ENCODE measurements at places on chromosomes 7 and 10.

DNA sequence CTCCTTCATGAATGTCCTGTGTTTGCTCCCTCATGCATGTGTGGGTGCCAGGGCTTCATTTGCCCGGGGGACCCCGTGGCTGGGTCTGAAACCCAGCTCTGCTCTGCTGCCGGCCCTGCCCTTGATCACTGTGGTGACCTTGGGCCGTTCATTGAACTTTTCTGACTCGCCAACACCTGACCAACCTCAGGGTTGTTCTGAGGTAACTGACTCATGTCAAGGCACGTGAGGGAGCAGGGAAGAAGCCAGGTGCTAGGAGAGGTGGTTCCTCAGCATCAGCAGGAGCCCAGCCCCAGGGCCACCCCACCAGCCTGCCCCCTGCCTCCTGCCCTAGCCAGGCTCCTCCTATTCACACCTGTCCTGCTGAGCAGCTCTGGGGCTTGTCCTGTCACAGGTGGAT is 47.9 kb downstream of the TBATA start:
- no peak for DNase-seq

- DNase-seq: no peak
Measured at GRCh38 chr7:54985426-54986330, 33.1 kb upstream of the EGFR start.

GRCh38 chr7:144529269-144529926 is 125.9 kb upstream of the NOBOX start:
- no peak for DNase-seq

- DNase-seq: no peak
Measured at GRCh38 chr10:69123306-69123746, 652 bp upstream of the VPS26A start.

- DNase-seq: no peak
Measured at GRCh38 chr7:114959931-114960330, 38.0 kb downstream of the MDFIC start.

DNA sequence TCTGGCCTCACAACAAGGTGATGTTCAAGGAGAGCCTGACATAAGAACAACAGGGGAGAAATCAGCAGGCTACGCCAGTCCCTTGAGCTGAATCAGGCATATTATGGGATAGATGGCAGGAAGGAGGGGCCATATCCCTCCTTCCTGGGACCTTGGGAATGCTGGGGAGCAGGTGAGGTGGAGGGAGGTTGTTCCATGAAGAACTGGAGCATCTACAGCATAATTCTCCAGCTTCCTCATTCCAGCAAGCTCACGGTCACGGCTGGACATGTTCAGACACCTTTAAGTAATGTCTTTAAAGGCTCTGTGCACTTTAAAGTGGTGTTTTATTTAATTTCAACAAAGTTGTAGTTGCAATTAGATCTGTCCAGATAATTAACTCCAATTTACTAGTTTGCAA is 780.5 kb downstream of the TYW1 start:
- no peak for DNase-seq

- no peak for DNase-seq
Measured at GRCh38 chr10:32054094-32054493, 2.1 kb downstream of the KIF5B start.

DNA sequence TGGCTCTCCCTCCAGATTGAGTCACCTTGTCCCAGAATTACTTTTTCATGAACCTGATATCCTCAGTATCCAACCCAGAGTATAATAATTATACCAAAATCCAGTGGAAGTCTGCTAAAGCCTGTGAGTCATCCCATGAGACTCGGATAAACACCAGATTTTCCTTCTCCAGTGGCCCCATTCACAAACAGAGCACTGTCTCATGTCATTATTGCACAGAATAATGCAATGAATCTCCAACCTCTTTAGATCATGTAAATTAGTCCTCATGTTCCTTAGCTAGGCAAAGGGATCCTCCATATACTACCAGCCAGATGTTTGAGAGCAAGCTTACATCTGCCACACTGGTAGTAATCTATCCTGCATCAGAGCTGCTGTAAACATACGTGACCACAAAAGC is 89.0 kb downstream of the AMPH start:
- no peak for DNase-seq

DNA sequence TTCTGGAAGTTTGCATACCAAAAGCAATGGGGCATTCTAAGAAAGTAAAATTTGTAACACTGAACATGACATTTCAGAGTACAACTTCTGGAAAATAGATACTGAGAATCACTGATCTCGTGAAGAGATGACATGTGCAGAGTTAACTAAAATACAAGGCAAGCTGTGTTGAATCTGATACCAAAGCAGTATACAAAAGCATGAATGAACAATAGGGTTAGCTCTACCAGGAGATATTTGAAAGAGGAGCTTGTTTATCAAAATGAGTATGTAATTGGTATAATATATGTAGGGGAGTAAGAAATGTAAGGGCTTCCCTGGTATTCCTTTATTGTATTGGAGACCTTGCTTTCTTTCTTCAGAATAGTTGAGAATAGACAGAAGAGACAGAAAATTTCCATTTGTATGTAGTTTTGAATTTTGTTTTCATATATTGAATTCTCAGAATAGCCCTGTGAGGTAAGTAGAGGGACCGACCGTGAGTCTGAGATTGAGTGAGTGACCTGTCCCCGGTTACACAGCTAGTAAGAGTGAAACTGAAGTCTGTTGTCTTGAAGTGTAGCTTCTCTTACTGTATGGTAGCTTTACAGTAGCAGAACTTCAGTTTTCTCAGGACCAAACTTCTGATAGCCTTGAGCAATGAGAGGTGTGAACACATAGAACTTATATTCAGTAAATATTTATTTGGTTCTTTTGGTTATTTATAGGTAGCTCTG is 5.0 kb downstream of the HBP1 start:
- no peak for DNase-seq

GRCh38 chr10:3735175-3735574 is 49.8 kb downstream of the KLF6 start:
- no peak for DNase-seq

DNA sequence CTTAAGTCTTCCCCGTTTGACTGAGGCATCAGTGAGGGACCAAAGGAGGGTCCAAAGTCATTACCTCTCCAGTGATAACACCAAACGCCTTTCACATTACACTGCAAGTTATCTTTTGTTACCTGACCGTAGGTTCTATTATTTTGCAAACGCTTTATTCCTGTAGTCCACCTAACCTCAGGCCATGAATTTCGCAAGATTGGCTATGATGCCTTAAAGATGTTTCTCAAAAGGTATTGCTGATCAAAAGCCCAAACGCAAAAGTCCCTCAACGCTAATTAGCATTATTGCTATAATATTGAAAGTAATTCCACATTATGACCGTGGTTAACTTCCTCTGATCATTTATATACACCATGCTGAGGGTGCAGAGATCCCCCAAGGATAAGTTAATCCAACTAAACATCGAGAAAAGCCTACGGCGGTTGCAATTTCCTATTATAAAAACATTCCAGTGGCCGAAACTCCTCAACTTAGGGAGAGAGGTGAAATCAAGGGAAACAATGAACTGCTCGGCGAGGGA is 649 bp downstream of the DNA2 start:
- no peak for DNase-seq

- DNase-seq: no peak
Measured at GRCh38 chr7:141167381-141167964, 93.6 kb downstream of the TMEM178B start.

DNA sequence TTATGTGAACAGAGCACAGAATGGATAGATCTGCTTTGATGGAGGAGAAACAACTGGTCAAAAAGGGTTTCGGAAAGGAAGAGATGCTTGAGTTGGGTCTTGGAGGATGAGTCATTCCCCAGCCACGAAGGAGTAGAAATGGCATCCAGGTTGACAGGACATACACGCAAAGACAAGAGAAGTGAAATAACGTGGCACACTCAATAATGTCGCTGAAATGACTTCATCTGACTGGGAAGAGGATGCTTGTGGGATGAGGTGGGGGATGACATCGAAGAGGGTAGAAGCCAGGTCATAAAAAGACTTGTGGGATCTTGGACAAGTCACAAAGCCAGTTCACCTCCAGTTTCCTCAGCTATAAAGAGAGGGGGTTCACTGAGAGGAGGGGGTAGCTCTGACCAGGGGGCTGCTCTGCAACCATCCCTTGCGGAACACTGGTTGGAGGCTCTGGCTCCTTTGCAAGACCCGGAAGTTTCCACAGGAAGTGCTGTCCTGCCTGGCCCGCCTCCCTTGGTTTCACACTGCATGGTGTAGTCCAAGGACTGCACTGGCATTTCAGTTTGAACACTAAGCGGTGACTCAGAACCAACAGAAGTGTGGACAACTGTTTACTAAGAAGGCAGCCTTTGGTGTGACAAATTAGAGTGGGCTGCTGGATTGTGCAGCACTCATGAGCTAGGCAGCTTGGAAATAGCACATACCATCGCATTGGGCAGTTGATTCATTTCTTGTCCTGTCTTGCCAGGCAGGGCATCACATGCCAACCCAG is 189.9 kb upstream of the ADO start:
- DNase-seq: peak; percentile 59

- DNase-seq: no peak
Measured at GRCh38 chr7:115911465-115911864, 119.1 kb downstream of the TFEC start.

GRCh38 chr10:21509341-21510240 is 15.9 kb downstream of the SKIDA1 start:
- DNase-seq: no peak

DNA sequence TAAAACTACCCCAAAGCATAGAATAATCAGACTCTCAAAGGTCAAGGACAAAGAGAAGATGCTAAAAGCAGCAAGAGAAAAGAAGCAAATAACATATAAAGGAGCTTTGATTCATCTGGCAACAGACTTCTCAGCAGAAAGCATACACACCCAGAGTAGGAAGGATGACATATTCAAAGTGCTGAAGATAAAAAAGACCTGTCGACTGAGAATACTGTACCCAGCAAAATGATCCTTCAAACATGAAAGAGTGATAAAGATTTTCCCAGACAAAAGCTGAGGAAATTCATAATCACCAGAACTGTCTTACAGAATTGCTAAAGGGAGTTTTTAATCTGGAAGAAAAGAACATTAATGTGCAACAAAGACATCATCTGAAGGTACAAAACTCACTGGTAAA is 14.9 kb downstream of the KCNK18 start:
- no peak for DNase-seq

GRCh38 chr10:20085115-20085514 is 268.9 kb downstream of the PLXDC2 start:
- no peak for DNase-seq

DNA sequence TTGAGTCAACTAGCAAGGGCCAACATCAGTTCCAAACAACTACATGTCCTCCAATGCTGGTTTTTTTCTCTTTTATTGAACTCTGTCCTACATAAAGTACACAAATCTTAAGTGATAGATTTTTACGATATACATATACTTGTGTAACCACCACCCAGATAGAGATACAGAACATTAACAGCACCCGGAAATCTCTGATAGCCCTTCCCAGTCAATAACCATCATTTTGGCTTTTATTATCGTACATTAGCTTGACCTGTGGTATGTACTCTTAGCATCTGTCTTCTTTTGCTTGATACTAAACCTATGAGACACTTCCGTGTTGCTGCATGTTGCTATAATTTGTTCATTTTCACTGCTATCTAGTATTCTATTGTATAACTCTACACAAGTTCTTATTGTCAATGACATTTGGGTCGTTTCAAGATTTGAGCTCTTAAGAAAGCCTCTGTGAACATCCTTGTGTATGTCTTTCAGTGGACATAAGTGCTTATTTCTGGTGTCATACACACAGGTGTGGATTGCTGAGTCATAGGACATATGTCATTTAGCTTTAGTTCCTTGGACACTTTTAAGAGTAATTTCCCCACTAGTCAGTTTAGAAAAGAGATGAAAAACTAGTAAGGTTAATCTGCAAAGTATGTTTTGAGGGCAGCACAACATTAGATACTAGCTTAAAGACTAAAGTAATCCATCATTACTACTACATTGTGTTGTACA is 111.1 kb downstream of the PRLHR start:
- no peak for DNase-seq

GRCh38 chr10:130998046-130998435 is 313.5 kb downstream of the TCERG1L start:
- DNase-seq: no peak

GRCh38 chr10:69734797-69735468 is 66.8 kb upstream of the COL13A1 start:
- peak; percentile 14 for DNase-seq

DNA sequence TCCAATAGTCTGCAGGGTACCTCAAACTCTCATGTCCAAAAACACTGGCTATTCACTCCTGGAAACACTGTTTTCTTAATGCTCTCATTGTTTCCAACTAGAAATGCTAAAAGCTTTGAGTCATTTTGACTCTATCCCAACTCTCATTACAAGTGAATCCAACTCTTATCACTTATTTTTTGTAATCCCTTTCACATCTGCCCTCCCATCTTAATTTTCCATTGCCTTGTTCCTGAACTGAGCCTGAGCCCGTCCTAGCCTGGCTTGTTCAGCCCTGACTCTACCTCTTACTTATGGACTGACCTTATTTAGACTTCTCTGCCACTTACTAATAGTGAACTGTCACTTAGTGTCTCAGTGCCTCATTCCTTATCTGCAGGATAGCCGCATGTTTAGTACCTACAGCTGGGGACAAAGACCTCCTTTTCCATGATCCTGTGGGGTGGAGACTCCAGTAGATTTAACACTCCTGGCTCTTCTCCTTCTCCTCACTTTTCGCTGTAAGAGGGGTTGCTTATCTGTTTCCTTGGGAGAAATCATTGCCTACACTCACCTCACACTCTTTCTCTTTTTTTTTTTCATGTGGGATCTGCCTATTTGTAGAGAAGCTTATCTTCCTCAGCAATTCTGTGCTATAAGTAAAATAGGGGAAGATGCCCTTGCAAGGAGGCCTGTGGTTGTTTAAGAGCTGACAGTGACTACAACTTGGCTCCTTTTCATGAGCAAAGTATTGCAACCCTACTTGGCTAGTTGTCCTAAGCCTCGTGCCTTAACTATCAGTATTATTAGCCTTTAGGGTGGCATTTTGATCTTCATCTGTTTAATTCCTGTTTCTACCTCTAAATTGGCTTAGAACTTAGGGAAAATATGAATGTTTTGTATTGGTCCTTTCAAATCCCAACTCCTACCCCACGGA is 56.4 kb downstream of the SLC16A12 start:
- no peak for DNase-seq

- no peak for DNase-seq
Measured at GRCh38 chr10:76766682-76767081, 870.9 kb downstream of the KCNMA1 start.

DNA sequence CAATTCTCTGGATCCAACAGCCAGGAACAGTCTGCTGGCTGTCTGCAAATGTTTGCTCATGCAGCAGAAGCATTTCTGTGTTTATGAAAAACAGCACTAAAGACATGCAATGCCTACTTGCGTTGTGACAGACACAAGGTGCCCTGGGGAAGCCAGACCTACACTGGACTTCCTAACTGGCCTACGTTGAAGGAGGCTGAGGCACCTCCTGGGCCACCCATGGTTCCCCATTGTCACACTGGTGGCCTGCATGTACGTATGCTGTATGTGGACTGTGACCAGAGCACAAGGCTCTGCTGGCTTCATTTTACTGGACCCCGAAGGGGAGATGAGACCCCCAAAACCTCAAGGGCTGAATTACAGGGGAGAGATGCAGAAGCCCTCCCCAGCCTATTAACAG is 27.7 kb downstream of the PSAP start:
- DNase-seq: no peak

Data from activated CD4-positive, alpha-beta T cell treated with anti-CD3 and anti-CD28 coated beads, Interleukin-2, amount 50 U/mL, for 48 hours (primary cell).